ENCODE measurements at places on chromosomes 16 and 17.

- no peak for DNase-seq
Observed at GRCh38 chr17:5201011-5201410, 9.3 kb upstream of the ZNF594 start.

GRCh38 chr17:10251212-10251948 lies 53.0 kb upstream of the GAS7 start:
- no peak for DNase-seq

GRCh38 chr17:9011001-9011400 lies 10.3 kb upstream of the NTN1 start:
- no peak for DNase-seq

GRCh38 chr16:82892324-82892723 lies 265.6 kb downstream of the CDH13 start:
- DNase-seq: no peak

GRCh38 chr17:78933959-78934568 lies 8.9 kb upstream of the TIMP2 start:
- DNase-seq: no peak

DNA sequence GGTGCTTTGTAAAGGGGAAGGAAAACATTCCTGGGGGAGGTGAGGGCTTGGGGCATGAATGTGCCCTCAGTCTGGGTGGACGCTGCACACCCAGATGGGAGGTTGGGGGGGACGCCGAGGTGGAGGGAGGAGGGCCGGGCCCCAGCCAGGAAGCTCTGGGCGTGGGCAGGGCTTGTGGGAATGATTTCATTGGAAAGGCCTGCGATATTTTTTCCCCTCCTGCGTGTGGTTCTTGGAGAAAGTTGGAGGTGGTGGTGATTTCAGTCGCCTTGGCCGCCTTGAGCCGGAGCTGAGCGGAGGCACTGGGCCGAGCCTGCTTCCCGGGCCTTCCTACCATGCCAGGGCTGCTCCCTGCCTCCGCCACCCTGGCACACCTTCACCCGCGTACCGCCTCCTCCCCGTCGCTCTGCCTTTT lies 26.4 kb upstream of the CLEC18A start:
- no peak for DNase-seq

GRCh38 chr16:48556243-48556912 lies 53.6 kb downstream of the N4BP1 start:
- DNase-seq: no peak

Data from activated CD4-positive, CD25-positive, alpha-beta regulatory T cell (primary cell).